Activated naive CD8-positive, alpha-beta T cell treated with anti-CD3 and anti-CD28 coated beads for 36 hours (primary cell): ENCODE measurements at places on chromosomes 12 and 14.

DNA sequence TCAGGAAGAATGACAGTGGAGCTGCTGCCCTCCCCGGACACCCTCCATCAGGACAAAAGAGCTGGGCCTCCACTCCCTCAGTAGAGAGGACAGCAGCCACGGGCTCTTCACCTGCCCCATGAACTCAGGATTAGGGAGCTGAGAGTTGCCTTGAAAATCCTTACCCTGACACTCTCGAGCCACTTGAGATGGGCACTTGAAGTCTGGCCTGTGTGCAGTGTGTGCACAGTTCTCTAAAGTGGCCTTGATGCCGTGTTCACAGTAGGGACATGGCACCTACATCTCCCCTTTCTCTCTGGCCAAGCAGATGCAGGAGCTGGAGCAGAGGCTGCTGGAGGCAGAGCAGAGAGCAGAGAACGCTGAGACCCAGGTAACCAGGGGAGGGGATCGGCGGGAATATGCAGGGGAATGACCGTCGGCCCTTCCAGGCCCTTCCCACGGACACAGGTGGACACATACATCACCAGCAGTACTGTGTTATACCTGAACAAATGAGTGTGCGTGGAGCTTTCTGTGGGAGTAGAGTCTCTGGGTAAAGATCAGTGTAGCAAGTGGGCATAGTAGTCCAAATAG lies 22.5 kb downstream of the PLEKHH1 start:
- DNase-seq: no peak

DNA sequence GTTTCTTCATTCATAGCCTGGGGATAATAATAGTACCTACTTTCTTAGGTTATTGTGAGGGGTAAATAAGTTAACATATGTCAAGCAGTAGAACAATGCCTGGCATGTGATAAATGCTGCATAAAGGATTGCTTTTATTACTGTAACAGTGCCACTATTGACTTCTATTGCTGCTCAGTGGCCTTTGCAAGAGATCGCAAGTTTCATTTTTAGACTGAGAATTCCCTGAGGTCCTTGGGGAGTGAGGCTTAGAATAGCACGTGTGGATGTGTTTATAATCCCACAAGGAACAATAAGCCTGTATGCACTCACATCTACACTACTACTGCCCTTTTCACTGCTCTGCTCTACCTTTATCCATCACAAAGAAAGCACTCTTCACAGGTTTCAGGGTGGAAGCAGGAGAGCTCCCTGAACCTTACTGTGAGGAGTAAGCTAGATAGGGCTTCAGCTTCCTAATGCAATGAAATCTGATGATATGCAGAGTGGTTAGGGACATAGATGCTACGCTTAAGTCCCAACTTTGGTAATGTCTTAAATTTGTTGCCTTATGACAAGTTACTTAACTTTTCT lies 302.6 kb downstream of the SNAPC1 start:
- no peak for DNase-seq

- DNase-seq: peak; percentile 79
Measured at GRCh38 chr12:57549909-57550640, at the start of gene KIF5A. KIF5A (plus strand) TSS chr12:57550044; CDS start chr12:57550272, 228 bp downstream.

DNA sequence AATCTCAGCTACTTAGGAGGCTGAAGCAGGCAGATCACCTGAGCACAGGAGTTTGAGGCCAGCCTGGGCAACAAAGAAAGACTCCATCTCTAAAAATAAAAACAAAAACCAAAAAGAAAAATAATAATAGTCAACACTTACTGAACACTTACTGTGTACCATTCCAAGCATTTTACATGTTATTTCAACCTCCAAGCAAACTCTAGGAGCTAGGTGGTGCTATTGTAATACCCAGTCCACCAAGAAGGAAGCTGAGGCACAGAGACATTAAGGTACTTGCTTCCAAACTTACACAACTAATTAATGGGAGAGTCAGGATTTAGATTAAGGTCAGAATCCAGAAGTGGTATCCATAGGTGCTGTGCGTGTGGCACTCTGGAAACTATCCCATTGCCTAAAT lies 13.7 kb upstream of the OR6J1 start:
- no peak for DNase-seq

DNA sequence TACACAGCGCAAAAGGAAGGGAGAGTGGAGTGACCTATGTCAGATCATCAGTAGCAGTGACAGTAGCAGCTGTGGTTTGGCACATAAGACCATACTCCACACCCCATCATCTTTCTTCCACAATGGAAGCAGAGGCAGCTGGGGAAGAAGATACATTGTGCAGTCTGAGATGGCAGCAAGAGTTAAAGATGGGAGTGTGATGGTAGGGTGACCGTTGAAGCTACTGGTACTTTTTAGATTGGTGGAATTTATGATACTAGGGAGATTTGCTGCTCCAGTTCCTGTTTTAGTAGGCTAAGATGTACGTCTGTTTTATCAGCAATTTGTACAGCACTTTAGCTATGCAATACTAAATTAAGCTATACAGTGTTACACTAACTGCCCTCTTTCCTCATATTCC lies 291.0 kb downstream of the FUT8 start:
- no peak for DNase-seq
